ENCODE measurements at places on chromosomes 16 and 17.

GRCh38 chr17:19386051-19386929 is 700 bp downstream of the MFAP4 start:
- no peak for DNase-seq

DNA sequence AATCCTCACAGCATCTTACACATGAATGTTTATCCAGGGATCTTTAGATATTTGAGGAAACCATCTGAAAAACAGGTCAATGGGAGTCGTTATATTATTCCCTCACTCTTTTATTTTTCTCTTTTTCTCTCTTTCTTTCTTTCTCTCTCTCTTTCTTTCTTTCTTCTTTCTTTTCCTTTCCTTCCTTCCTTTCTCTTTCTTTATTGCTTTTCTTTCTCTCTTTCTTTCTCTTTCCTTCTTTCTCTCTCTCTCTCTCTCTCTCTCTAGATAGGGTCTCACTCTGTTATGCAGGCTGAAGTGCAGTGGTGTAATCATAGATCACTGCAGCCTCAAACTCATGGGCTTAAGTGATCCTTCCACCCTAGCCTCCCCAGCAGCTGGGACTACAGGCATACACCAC is 20.3 kb upstream of the OR4D1 start:
- DNase-seq = no peak

GRCh38 chr17:41308251-41308917 is 725 bp downstream of the KRTAP16-1 start:
- DNase-seq = no peak

DNA sequence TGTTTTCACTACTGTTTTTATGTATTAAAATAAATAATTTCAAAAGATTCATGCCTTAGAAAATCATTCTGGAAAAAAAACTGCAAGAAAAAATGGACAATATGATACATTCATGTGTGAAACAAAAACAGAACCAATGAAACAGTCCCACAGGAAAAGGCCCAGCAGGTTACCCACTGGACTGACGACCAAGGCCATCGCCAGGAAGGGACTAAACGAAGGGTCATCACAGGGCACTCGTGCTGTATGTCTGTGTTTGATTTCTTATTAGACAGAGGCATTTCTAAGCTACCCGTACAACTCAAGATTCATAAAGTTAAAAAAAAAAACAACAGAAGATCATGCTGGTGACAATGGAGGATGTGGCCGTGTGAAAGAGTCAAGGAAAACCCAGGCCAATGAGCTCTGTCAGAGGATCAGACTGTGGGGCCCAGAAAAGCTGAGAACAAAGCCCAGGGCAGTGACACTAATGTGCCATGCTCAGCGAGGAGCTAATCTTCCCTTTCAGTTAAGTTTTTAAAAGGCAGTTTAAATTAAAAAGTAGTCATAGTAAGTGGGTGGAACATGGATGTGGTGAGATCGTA is 31.8 kb downstream of the NSMCE1 start:
- no peak for DNase-seq

DNA sequence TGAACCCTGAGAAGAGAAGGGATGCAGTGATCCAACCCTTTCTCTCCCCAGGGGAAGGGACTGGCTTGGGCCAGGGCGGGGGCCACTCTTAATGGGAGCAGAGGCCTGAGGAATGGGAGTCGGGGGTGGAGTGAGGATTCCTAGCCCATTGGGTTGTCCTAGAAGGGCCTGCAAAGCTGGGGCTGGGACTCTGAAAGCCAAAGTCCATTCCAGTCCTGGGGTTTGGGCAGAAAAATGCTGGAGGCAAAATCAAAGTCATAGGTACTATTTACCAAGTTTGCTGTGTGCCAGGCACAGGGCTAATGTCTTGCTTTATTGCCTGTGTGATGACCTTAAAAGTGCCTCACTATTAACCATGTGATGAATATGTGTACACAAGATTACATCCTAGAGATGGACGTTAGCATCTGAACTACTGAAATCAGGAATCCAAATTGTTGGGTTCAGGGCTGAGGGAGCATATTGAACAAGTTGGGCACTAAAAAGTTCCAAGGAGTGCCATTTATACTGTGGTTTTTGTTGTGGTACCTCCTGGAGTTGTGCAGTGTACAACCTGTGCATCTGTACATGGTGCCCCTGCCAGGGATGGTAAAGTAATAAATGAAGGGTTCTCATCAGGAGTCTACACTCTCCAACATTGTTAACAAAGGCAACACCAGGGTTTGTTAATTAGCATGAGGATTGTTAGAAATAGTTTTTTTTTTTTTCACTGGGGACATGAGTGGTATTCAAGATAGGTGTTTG is 84.4 kb upstream of the NKD1 start:
- DNase-seq = no peak

DNA sequence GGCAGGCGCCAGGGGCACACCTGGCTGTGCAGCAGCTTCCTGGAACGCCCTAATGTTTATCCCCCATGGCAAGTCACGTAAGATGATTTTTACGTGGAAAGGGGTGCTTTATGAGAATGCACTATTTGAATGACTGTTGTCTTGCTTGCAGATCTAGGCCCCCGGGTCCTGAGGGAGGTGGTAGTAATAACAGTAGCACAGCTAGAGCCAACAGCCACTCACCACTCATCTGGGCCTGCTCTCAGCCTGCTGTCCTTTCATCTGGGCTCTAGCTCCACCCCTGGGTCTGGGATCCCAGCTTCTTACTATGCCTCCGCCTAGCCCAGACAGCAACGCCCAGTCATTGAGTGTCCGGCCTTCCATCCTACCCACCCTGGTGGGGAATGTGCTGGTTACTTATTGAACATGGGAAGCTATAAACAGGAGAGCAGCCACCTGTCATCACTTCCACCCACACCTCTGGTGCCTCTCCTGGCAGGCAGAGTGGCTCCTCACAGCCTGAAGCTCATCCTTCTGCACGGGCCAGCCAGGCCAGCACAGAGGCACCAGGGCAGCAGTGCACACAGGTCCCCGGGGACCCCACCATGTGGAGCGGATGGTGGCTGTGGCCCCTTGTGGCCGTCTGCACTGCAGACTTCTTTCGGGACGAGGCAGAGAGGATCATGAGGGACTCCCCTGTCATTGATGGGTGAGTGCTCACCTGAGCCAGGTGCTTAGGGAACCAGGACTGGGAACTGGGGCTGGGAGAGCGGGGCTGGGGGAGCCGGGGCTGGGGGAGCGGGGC is 16.6 kb downstream of the DPEP1 start:
- no peak for DNase-seq

DNA sequence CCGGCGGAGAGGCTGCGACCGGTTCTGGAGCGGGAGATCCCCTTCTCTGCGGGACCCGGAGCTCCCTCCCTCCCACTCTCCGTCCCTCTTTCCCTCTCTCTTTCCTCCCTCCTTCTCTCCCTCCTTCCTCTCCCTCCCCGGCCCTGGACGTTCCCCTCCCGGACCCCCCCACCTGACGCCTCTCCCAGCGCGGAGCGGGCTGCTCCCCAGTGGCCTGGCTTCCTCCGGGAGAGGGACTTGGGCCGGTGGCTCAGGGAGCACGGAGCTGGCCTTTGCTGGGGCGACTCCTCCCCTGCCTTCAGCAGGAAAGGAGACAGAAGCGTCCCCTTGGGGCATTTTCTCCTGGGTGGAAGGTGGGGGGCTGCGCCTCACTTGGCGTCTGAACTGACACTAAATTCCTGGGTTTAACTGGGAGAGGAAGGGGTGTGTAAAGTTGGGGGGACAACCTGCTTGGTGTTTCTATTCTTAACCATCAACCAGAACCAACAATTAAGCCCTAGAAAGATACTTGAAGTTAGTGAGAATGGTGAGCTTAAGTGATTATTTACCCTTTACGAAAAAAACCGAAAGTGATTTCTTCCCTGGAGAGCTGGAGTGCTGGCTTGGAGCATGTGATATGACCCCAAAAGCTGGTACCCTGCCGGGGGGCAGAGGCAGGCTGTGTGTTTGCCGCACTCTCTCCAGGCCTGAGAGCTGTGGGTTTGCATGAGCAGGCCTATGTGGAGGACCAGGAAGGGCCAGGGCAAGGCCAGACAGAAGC is 775 bp downstream of the SPIRE2 start:
- no peak for DNase-seq

- no peak for DNase-seq
Measured at GRCh38 chr16:19843371-19843770, 41.3 kb downstream of the GPRC5B start.

- DNase-seq = no peak
Measured at GRCh38 chr17:79026376-79027273, 2.7 kb downstream of the C1QTNF1 start.

GRCh38 chr16:2773188-2773968 is 3.7 kb downstream of the ELOB start:
- no peak for DNase-seq

GRCh38 chr17:59870482-59870881 is 22.3 kb downstream of the TUBD1 start:
- no peak for DNase-seq

DNA sequence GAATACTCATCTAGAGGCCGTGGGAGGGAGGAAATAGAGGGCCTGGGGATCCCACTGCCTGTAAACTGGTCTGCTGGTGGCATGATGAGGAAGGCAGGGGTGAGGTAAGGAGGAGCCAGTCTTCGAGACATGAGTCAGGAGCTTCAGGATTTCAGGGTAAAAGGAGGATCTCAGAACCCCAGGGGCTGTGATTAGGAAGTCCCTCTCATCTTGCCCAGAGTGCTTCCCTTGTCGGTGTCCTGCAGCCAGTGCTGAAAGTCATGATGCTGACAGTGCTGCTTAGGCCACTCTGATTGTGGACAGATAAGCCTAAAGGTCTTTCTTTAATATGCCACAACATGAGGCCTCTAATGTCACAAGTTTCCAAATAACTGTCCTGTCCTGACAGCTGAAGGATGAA is 29.6 kb downstream of the COG4 start:
- DNase-seq = no peak

DNA sequence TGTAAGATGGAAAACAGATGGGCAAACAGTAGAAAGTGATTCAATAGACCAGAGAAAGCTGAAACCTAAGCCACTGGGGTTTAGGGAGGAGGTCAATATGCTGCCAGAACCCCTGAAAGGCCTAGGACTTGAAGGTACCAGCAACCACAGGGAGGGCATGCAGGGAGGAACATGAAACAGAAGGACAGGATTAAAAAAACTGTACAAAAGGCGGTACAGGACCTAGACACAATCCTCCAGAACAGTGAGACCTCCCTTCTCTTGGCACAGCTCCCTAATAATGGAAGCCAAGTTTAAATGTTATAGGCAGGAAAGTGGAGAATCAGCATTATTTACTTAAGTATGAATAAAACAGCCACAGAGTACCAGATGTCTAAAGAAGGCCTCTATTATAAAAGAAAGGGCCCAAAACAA is 105.5 kb downstream of the SPAG9 start:
- no peak for DNase-seq

DNA sequence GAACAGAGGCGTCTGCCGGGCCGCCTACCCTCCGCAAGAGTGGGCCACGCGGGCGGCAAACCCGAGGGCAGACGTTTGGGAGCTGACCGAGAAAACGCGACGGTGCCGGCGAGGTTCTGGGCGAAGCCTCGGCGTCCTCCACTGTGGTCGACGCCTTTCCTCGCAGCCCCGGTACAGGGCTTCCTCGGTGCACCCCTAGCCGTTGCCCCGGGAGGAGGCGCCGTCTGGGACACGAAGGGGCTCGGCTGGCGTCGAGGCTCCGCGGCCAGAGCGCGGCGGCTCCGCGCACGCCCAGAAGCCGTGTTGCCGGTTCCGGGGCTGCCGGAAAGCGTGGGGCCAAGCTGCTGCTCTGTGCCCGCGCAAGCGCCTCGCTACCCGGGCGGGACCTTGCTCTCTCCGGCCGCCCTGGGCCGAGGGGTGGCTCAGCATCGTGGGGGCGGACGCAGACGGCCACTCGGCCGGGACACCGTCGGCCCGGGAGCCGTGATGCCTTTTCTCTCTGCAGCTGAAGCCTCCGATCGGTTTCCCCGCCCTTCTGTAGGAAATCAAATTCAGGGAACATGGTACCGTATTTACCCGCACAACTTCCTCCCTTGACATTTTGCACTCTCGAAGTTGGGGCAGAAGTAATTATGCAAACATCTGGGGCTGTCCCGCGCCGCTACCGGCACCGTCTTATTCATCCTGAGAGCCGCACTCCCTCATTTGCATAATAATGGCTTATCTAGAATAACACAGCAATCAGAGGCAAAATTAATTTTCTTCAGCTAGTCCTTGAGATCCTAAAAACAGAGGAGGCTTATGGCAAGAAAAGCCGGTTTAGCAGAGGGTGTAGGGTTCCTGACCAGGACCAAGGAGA is 7.3 kb upstream of the CBX8 start:
- no peak for DNase-seq

GRCh38 chr16:50505714-50506542 is 42.3 kb upstream of the NKD1 start:
- no peak for DNase-seq

- DNase-seq = no peak
Measured at GRCh38 chr16:17657045-17657444, 186.3 kb upstream of the XYLT1 start.

GRCh38 chr16:49440156-49441065 is 66.8 kb downstream of the C16orf78 start:
- no peak for DNase-seq

- peak; percentile 27 for DNase-seq
Measured at GRCh38 chr16:4850211-4850610, 2.9 kb downstream of the UBN1 start.

- DNase-seq = no peak
Measured at GRCh38 chr16:79560318-79560717, 40.2 kb downstream of the MAF start.

- peak; percentile 75 for DNase-seq
Measured at GRCh38 chr17:14302431-14303099, 1.7 kb downstream of the HS3ST3B1 start.

DNA sequence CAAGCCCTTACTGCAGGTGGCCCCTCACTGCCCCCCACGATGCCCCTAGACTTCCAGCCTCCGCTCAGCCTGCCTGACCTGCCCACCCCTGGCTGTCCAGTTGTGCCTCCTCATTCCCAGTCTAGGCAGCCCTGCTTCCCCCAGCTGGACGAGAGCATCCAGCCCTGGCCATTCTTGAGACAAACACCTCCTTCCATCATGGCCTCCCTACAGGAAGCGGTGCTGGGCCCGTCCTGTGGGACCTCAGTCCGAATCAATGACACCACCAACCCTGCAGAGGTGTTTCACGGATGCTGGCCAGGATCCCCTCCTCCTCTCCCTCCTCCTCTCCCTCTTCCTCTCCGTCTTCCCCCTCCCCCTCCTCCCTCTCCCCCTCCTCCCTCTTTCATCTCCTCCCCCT is 28.3 kb downstream of the CCDC40 start:
- DNase-seq = no peak

DNA sequence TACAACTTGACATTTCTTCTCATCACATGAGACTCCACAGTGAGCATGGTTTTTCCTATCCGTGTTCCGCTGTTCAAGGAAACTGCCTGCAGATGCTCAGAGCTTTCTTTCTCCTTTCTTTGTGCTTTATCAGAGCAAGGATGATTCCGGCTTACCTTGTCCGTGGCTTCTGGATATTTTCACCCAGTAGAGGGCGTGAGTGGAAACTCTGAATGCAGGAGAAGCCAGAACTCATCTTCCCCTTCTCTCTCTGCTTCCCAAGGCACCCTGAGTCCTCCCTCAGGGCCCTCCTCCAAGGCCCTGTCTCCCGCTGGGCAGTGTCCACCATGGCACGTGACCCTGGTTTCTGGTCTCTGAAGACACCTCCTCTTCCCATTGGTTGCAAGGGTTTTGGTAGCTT is 721.1 kb upstream of the RBFOX1 start:
- no peak for DNase-seq

GRCh38 chr16:57025941-57026777 is 36.8 kb downstream of the NLRC5 start:
- no peak for DNase-seq

Data from erythroblast (primary cell).